RPMI7951 (cell line): ENCODE measurements at places on chromosomes 5 and 9.

- no peak for DNase-seq
Measured at GRCh38 chr9:93661591-93661990, 85.2 kb downstream of the PHF2 start.

GRCh38 chr9:35510754-35511428, 21.0 kb downstream of the RUSC2 start:
- DNase-seq = peak; percentile 95

DNA sequence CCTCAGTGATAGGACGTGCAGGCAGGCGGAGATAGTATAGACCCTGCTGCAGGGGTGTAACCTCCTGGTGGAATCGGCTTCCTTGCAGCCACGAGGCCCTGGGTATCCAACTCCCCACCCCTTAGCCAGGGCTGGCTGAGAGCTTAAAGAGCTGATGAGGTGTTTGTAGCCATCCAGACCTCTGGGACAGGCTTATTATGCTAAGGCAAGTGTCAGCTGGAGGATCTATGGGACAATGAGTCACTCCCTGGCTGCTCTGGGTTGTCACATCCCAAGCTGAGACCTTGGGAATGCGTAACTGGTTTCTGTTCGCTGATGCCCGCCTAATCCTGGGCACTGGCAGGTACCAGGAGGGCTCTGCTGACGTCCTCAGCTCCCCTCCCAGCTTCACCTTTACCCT, 38.9 kb downstream of the DAB2IP start:
- peak; percentile 23 for DNase-seq

GRCh38 chr5:131303537-131303936, 39.7 kb downstream of the CDC42SE2 start:
- peak; percentile 19 for DNase-seq

GRCh38 chr5:124877501-124878146, 131.2 kb upstream of the ZNF608 start:
- no peak for DNase-seq

- no peak for DNase-seq
Measured at GRCh38 chr9:21542787-21543186, 60.7 kb upstream of the IFNE start.

- DNase-seq = no peak
Measured at GRCh38 chr5:8750100-8750499, 795.8 kb downstream of the SEMA5A start.

- peak; percentile 41 for DNase-seq
Measured at GRCh38 chr9:122265149-122265915, 650 bp downstream of the MRRF start.

- peak; percentile 46 for DNase-seq
Measured at GRCh38 chr5:44952376-44952775, 143.6 kb downstream of the MRPS30 start.

- no peak for DNase-seq
Measured at GRCh38 chr9:128705051-128705965, 3.0 kb downstream of the PKN3 start.

- no peak for DNase-seq
Measured at GRCh38 chr9:118563677-118564076, 805.6 kb downstream of the BRINP1 start.

DNA sequence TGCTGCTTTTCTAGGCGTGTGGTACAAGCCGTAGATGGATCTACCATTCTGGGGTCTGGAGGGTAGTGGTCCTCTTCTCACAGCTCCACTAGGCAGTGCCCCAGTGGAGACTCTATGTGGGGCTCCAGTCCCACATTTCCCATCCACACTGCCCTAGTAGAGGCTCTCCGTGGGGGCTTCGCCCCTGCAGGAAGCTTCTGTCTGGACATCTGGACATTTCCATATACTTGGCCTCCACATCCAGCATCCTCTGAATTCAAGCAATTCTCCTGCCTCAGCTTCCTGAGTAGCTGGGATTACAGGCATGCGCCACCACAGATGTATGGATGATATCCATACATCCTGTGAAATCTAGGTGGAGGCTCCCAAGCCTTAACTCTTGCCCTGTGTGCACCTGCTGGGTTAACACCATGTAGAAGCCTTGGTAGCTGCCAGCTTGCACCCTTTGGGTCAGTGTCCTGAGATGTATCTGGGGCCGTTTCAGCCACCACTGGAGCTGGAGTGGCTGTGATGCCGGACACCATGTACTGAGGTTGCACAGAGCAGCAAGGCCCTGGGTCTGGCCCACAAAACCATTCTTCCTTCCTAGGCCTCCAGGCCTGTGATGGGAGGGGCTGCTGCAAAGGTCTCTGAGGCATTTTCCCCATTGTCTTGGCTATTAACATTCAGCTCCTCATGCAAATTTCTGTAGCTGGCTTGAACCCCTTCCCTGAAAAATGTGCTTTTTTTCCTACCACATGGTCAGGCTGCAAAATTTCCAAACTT, 84.0 kb downstream of the EHMT1 start:
- DNase-seq = no peak

GRCh38 chr5:153624451-153624765, 133.9 kb downstream of the GRIA1 start:
- no peak for DNase-seq

- peak; percentile 94 for DNase-seq
Measured at GRCh38 chr9:98790842-98791607, 5.3 kb downstream of the ANKS6 start.

GRCh38 chr5:93674866-93675459, 66.4 kb downstream of the POU5F2 start:
- no peak for DNase-seq

GRCh38 chr9:130530938-130531337, 48.4 kb upstream of the FUBP3 start:
- no peak for DNase-seq

GRCh38 chr5:136032564-136032963, 3.8 kb downstream of the TGFBI start:
- DNase-seq = peak; percentile 74

- no peak for DNase-seq
Measured at GRCh38 chr9:90539286-90539685, 103.3 kb downstream of the DIRAS2 start.

GRCh38 chr9:69093471-69094103, 58.0 kb downstream of the FXN start:
- no peak for DNase-seq

GRCh38 chr9:8491563-8491962, 692.0 kb upstream of the DMAC1 start:
- DNase-seq = no peak

DNA sequence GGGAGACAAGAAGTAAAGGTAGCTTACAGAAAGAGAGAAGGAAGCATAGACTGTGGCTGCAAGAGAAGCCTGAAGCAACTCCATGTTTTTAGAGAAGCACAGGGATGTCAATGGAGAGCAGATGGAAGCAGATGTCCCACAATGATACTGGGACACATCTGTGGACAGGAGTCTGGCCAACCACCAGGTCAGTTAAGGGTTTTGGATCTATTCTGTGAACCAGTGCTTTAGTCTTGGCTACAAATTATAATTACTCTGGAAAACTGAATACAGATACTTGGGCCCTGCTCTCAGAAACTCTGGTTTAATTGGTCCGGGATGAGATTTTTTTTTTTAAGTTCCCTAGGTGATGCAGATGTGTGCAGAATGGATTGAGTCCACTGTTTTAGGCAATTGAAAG, 592.8 kb downstream of the CSNK1G3 start:
- DNase-seq = no peak

GRCh38 chr9:3898461-3899218, 372.8 kb upstream of the RFX3 start:
- no peak for DNase-seq

DNA sequence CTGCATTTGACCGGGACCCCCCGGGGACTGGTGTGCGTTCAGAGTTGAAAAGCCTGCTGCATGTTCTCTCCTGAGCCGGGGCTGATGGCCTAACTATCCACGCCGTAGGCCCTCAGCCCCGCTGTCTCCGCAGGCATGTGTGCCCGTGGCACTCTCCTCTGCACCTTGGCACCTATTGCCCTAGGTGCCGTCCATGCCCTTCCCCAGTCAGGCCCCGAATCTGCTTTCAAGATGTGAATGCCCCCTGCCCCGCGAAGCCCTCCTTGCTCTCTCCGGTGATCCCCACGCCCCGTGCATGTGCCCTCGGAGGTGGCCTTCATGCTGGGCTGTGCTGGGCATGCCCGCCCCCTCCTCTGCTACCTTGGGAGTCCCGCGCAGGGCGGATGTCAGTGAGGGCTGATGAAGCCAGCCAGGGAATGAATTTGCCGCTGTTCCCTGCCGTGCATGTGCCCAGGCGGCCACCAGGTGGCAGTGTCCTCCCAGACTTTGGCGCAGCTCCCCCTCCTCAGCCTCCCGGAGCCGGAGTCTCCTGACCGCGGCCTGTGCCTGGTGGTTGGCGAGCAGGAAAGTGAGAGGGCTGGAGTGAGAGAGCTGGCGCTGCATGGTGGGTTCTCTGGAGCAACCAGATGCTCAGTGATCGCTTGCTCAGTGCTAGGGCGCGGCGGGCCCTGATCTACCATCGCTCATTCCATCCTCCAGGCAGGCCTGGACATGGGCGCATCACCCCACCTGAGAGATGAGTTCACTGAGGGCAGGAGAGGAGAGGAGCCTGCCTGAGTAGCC, 112.9 kb upstream of the LMX1B start:
- DNase-seq = peak; percentile 29

GRCh38 chr9:106954974-106955850, 92.2 kb downstream of the ZNF462 start:
- DNase-seq = no peak

- DNase-seq = no peak
Measured at GRCh38 chr5:152501294-152501693, 96.2 kb upstream of the NMUR2 start.
